Effector memory CD8-positive, alpha-beta T cell (primary cell): ENCODE measurements at places on chromosomes 16 and 17.

- DNase-seq: no peak
These were observed 71.4 kb downstream of the ABR start for GRCh38 chr17:1108478-1108764.

DNA sequence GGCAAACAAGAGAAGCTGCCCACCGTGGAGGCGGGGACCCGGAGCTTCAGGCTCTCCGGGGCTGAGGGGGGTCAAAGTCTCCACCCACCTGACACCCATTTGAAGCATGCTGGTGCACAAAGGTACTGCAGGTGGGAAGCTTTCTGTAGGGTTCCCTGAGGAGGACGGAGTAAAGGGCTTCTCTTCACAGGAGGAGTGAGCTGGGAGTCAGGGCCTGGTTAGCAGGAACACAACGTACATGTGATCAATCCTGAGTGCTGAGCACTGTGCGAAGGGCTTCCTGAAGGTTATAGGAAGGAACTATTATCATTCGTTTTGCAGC, 252.9 kb upstream of the RPL38 start:
- DNase-seq: no peak

DNA sequence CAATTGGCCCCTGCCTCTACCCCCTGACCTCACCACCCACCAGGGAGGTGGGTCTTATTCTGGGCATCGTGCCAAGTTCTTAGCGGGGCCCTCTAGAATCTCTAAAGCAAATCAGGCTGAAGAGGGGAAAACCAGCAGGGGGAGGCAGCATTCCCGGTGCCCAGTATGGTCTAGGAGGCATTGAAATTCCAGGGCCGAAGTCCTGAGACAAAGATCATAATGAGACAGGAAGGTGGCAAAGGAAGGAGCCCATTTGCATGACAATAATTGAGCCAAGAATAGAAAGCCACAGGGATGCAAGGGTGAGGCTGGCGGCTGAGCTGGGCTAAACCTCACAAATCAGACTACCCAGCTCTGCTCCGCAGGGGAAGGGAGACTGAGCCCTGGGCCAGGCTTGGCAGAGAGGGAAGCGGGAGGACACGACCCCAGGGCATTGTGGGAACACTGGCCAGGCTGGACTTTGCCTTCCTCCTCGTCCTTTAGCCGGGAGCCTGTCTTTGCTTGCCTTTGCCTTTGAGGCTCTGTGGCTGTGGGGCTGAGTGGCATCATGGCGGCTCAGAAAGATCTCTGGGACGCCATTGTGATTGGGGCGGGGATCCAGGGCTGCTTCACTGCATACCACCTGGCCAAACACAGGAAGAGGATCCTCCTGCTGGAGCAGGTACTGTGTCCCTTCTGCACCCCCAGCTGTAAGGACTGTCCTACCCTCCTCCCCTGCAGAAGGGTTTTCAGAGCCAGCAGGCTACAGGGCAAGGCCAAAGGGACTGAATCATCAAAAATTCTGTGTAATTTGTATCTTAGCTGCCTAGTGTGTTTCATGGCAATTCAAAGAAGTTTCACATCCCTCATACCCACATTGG, at the start of gene PIPOX:
Gene PIPOX, plus strand, starts transcription at position 463 of the 860 bp plus-strand sequence. Its CDS starts 85 bp downstream, at position 548.
- no peak for DNase-seq

DNA sequence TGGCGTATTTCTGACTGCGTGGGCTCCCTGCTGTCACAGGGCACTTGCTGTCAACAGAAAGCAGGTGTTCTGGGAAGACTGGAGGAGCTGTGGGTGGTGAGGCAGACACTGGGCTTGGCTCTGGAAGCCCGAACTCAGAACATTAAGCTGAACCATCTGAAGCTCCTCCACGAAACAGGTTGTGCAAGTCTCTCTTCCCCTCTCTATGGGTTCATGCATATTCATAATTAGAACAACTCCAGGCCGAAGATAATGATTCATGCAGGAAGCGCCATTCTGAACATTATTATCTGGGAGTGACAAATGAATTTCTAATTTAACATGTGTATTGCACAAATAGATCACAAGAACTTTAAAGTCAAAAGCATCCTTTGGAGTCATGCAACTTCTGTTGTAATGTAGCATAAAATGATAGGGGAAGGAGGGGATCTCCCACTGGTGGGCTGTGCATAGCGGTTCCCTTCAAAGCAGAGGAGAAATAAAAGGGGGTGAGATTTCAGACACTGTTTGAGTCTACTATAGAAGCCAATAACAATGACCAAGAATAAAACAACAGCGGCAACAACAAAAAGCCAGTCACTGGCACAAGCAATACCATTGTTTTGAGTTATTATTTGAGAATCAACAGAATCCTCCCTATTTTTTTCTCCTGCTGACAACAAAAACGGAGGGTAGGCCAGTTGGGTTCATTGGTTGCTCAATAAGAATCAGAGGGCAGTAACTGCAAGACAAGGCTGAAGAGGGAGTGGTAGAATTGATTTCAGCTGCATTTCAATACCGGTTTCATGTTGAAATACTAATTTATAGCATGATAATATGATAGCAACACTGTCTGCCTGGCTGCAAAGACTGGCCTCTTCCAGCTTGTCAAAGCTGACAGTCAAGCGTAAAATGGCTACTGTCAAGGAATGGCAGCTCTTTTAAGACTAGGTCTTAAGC, 407.3 kb downstream of the XYLT1 start:
- DNase-seq: no peak

- no peak for DNase-seq
These were observed 42.9 kb upstream of the TEKT3 start for GRCh38 chr17:15384142-15384787.
